ENCODE measurements at places on chromosomes 4 and X. TPM values are rescaled to one million over a fixed set of nuclear protein-coding genes. Genes with fewer than 3 reads are reported as not detected.
A peak's percentile ranks its signal among the peaks of the same experiment; 100 is the strongest.

GRCh38 chrX:11641349-11642065, 24.2 kb downstream of the ARHGAP6 start:
- H3K27me3 ChIP-seq, result no peaks in the 10 kb centered on the region
- H3K36me3 ChIP-seq, result no peaks in the 10 kb centered on the region
- no peak overlapping the region for H3K4me3 ChIP-seq
- no peak for DNase-seq
- H3K4me1 ChIP-seq, result no peaks in the 10 kb centered on the region

SHROOM4 gene
- total RNA-seq, result 22.8 TPM

DNA sequence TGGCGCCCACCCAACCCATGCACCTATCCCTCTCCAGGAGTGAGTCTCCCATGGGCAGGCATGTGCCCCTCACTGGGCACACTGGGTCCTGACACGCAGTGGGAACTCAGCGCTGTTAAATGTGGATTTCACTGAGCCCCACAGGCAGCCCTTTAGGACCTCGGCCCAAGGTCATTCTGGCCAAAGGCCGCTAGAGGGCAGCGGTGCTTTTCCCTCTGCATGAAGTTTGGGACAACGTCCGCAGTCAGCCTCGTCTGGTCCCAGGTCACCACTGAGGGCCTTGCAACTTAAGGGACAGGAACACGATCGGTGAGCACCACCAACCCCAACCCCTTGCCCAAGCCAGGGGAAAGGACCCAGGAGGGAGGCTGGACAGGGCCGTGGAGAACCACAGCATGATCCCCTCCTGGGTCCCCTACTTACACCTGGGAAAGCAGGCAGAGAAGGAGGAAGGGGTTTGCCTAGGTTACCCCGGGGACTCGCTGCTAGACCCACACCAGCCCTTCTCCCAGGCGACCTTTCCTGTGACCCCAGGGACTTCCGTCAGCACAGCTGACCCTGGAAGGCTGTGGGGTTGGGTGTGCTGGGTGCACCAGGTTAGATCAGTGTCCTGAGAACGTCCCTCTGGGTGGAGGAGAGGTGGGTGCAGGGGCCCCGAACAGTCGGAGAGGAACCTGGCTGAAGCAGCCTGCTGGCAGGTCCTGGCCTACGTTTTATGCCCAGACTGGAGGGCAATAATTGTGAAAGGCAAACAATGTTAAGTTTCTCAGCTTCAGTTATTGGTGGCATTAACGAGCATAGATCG, 24.0 kb downstream of the CYTL1 start:
- H3K4me3 ChIP-seq, result no peak overlapping the region
- H3K36me3 ChIP-seq, result no peaks in the 10 kb centered on the region
- no peak overlapping the region for H3K27ac ChIP-seq
- no peaks in the 10 kb centered on the region for H3K27me3 ChIP-seq

DNA sequence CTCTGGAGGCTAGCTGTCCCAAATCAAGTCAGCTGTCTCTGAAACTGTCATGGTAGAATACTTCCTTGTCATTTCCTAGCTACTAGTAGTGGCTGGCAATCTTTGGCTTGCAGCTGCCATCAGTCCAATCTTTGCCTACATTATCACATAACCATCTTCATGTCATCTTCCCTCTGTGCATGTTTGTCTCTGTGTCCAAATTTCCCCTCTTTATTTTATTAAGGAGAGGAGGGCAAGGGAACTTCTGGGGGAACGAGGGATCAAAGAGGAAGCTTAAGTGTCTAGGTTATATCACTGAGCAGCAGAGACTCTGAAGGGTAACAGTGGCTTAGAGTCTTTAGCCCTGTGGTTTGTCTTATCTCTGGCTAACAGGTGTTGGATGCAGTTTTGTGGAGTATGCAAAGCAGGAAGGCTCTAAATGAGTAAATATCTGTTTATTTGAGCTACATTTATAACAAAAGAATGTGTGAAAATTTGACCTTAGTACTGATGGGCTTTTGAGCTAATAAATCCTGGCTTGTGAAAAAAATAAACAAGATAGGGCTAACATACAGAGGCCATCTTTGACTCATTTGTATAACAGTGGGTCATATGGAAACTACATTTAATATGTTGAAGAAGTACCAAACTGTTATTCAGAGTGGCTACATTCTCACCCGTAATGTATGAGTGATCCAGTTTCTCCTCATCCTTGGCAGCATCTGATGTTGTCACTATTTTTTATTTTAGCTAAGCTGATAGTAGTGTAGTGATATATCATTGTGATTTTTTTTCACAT, 49.4 kb upstream of the ENOX2 start:
- H3K4me1 ChIP-seq, result no peaks in the 10 kb centered on the region
- no peak overlapping the region for H3K4me3 ChIP-seq
- no peaks in the 10 kb centered on the region for H3K36me3 ChIP-seq
- no peaks in the 10 kb centered on the region for H3K27me3 ChIP-seq

BTC gene
- total RNA-seq, result 0.09 TPM

- H3K27ac ChIP-seq, result no peak within 1 kb of the TSS
- H3K4me3 ChIP-seq, result peak within 1 kb of the TSS; percentile 85
- H3K27me3 ChIP-seq, result no peaks in the 10 kb centered on the region
Measured at GRCh38 chr4:6200011-6200921, at the start of gene JAKMIP1. Gene JAKMIP1 (minus strand): TSS chr4:6200549. CDS start chr4:6112850, 87,699 bp downstream.

TRIM75 gene
- not detected for total RNA-seq

DNA sequence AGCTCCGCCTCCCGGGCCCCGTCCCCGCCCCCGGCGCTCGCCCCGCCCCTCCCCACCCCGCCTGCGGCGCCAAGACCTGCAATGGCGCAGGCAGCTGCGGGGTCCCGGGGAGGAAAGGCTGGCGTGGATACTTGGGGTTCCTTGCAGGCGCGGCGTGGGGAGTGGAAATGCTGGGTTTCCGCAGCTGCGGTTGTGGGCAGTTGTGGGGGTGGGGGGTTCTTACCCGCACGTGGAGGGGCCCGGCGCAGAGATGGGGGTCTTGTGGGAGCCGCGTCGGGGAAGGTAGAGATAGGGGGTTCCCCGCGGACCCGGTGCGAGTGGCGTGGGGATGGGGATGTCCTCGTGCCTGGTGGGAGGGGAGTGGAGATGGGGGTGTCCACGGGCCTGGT, 680 bp upstream of the ASMTL start:
- peak overlapping the region; percentile 56 for H3K4me3 ChIP-seq
- H3K4me1 ChIP-seq, result no peaks in the 10 kb centered on the region
- peak overlapping the region; percentile 70 for H3K27ac ChIP-seq
- peaks cover 15% of the 10 kb centered on the region for H3K36me3 ChIP-seq
- no peaks in the 10 kb centered on the region for H3K27me3 ChIP-seq
